ENCODE measurements at places on chromosomes 7 and 10.
A peak's percentile ranks its signal among the peaks of the same experiment; 100 is the strongest.

GRCh38 chr7:42922017-42922753 is 9.8 kb downstream of the PSMA2 start:
- no peak for DNase-seq

GRCh38 chr7:73894733-73895551 is 34.0 kb downstream of the TMEM270 start:
- no peak for DNase-seq

DNA sequence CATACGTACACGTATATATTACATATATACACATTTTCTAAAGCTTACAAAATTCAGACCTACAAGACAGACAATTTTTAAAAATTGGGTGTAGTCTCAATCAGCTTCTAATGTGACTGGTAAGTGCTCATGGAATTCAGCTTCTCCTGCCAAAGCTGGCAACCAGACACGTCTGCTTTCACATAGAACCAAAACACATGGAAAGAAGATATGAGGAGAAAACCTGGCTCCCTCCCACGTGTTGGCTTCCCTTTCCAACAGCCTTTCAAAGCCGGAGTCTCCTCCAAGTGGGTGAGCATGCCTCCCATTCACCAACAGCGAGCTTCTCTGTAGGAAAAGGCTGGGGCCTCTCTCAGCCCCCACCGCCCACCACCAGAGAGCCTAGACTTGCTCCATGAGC is 33.4 kb downstream of the CDCA7L start:
- DNase-seq = no peak

- DNase-seq = no peak
Observed at GRCh38 chr10:1085258-1085657, 29.1 kb downstream of the WDR37 start.

DNA sequence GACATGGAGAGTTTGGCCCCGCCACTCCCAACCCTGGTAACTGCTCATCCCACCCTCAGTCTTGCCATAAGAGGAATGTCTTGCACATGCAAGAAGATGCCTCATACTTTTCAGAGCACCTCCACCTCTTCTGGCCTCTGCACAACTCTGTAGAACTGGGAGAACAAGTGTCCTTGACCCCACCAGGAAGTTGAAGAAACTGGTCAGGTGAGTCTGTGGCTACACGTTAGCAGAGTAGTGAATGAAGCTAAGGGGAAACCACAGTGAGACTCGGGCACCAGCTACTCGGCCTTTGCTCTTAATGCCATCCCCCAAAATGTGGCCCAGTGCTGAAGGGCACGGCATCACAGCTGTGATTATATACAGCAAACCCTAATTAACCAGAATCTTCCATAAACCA is 110.1 kb downstream of the ARID5B start:
- DNase-seq = no peak

GRCh38 chr10:1128649-1129048 is 72.5 kb downstream of the WDR37 start:
- DNase-seq = no peak

- no peak for DNase-seq
Observed at GRCh38 chr7:158268816-158269535, 318.6 kb downstream of the PTPRN2 start.

- no peak for DNase-seq
Observed at GRCh38 chr7:103640031-103640779, 194.2 kb upstream of the SLC26A5 start.

DNA sequence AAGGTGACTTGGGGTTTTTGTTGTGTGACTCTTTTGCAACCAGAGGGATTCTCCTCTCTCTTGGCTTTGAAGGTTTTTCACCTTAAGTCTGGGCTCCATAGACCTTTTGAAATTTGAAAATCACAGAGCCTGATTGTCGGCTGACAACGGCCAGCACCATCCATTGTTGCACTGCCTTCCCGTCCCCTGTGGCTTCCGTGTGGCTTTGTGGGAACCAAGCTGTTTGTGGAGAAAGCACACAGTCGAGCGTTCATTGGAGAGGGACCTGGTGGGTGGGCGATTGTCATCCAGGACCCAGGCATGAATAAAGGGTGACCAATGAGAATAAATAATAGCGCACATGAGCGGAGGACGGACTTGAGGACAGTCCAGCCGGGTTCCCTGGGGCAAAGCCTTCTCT is 7.4 kb upstream of the RAMP3 start:
- no peak for DNase-seq

- DNase-seq = peak; percentile 78
Observed at GRCh38 chr10:95837783-95838182, 70.0 kb upstream of the CC2D2B start.

- peak; percentile 36 for DNase-seq
Observed at GRCh38 chr7:79287981-79288380, 165.5 kb downstream of the MAGI2 start.

DNA sequence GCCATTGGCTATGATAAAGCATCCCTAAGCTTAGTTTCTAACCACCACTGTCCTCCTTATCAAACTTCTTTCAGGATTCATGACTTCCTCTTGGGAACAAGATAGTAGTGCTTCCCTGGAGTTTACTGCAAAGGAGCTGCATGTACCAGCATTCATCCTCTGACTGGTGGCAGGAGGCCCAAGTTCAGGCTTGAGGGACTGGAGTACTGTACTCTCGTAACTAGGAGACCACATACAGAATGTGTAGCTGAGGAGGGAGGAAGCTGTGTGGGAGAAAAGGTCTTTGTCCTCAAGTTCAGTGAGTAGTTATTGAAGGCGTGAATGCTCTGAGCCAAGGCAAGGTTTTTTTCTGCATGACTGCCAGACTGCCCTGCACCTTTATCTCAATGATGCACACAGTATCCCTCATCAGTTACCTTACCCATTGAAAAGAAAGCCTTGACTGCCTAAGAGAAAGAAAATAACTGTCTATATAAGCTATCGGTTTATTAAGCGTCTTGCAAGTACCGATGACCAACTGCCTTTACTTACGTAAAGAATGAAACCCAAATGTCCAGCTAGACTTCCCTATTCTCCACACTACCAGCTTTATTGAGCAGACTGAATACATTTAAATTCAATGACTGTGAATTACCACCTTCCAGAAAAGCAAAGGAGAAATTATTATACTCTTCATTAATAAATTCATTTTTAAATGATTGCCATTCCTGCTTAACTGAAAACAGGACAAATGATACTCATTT is 12.8 kb downstream of the SCRN1 start:
- peak; percentile 77 for DNase-seq

- DNase-seq = peak; percentile 37
Observed at GRCh38 chr10:71314028-71314693, 4.9 kb upstream of the SLC29A3 start.

- DNase-seq = no peak
Observed at GRCh38 chr7:119256001-119256400, 1017.0 kb upstream of the KCND2 start.

DNA sequence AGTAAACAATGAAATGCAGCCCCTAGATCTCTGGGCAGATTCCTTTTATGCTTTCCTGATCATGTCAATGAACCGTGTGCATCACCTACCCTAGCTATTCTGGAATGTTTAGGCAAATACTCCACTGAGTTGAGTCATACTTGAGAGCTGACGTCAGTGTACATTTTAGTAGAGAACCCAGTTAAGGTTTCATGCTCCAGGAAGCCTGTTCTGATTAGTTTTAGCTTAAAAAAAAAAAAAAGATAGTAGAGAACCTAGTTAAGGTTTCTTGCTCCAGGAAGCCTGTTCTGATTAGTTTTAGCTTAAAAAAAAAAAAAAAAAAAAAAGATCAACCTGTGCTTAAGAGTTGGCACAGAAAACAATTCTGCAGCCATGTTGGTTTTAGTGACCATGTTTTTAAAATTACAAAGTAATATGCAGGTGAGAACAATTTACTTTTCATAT is 3.7 kb upstream of the MCU start:
- DNase-seq = no peak

DNA sequence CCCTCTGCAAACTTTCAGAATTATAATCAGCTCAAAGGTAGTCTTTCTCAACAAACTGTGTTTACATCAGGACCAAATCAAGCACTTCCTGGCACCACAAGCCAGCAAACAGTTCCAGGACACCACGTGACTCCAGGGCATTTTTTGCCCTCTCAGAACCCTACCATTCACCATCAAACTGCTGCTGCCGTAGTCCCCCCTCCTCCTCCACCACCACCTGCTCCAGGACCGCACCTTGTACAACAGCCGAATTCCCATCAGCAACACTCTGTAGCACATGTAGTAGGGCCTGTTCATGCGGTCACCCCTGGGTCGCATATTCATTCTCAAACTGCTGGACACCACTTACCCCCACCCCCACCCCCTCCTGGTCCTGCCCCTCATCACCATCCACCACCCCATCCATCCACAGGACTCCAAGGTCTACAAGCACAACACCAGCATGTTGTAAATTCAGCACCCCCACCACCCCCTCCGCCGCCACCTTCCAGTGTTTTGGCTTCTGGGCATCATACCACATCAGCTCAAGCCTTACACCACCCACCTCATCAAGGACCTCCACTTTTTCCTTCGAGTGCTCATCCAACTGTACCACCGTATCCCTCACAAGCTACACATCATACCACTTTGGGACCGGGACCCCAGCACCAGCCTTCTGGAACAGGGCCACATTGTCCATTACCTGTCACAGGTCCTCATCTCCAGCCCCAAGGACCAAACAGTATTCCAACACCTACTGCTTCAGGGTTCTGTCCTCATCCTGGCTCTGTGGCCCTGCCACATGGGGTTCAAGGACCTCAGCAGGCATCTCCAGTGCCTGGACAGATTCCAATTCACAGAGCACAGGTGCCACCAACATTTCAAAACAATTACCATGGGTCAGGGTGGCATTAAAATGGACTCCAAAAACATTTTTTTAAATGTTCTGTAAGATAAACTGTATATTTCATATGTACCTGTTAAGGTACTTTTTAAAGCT is 98.7 kb downstream of the KMT2E start:
- peak; percentile 57 for DNase-seq

GRCh38 chr7:128202287-128202957 is 38.7 kb upstream of the LEP start:
- DNase-seq = no peak

GRCh38 chr10:99236627-99237309 is 1.1 kb upstream of the HPSE2 start:
- no peak for DNase-seq

DNA sequence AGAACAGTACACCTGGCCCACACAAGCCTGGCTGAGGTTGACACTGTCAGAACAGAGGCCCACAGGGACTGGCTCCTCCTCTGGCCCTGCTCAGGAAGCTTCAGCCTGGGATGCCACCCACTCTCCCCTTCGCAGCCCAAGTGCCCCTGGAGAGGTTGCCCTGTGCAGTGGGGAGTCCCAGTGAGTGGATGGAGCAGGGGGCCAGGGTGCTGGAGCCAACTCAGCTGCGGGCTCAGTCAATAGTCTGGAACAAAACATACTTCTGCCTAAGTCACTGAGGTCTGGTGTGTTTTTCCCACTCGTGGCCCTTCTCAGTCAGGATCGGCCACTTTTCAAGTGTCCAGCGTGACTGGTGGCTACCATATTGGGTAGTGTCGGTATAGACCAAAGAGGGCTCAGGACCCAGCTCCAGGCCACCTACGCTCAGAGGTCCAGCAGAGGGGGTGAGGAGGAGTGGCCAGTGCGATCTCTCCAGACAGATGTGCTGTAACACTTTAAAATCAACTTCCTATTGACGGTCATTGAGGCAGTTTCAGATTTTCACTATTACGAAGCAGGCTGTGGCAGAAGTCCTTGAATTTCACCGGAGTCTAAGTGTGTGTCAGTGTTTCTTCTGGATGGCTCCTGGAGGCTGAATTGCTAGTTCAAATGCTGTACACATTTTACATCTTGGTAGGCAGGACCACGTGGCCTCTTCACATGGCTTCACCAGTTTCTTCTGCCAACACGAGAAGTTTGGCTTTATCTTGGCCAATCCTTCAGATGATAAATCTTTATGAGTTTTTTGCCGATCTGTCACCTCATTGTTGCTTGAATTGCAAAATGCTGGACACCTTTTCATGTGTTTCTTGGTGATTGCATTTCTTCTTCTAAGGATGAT is 994 bp upstream of the GCK start:
- DNase-seq = no peak

- no peak for DNase-seq
Observed at GRCh38 chr7:158074896-158075632, 512.6 kb downstream of the PTPRN2 start.

DNA sequence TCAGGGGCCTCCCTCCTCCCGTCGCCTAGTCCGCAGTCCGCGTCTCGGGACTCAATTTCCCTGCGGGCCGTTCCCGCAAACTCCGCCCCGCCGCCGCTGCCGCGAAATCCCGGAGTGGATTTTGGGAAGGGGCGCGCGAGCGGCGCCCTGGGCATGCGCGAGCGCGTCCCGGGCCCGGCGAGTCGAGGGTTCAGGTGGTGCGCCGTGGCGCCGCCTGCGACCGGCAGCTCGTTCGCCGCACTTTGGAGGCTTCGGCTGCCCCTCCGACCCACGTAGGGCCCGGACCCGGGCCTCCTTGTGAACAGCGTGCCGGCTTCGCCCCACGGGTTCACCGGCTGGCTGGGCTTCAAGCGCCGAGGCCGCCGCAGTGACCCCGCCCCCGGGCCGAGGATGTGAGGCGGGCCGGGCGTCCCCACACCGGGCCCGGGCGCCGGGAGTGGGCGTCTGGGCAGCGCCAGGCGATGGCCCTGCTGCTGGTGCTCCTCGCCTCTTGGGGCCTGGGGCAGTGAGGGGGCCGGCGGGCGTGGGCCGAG is at the start of gene PLEKHA8:
PLEKHA8 (plus strand) TSS at position 197 of the 533 bp plus-strand sequence. CDS start 351 bp downstream, outside the sequence.
- DNase-seq = no peak

DNA sequence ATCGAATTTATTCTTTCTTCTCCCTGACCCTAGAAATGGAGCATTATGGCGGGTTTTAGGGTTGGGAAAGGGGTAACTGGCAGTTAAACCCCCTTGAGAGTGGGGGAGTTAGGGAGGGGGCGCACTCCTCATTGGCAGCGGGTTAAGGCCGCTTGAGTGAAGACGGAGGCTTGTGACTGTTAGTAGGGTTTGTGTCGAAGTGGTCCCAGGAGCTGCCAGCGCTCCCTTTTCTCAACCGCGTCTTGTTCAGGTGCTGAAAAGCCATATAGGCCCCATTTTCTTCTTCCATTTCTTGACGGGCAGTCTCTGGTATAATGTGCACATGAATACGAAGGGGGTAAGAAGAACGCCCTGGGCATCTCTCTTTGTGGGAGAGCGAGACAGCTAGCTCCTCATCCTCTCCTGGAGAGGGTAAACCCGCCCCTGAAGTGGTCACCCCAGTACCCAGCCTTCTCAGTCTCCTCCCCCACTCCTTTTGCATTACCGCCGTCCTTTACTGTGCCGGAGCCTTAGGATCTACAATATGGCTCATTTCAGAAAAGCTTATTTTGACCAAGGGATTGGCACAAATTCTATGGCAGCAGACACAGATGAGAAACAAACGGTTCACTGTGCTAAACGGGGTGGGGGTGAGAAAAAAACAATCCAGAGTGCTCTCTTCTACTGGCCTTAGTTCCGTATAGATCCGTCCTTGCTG is 836 bp downstream of the KMT2E start:
- DNase-seq = peak; percentile 84

DNA sequence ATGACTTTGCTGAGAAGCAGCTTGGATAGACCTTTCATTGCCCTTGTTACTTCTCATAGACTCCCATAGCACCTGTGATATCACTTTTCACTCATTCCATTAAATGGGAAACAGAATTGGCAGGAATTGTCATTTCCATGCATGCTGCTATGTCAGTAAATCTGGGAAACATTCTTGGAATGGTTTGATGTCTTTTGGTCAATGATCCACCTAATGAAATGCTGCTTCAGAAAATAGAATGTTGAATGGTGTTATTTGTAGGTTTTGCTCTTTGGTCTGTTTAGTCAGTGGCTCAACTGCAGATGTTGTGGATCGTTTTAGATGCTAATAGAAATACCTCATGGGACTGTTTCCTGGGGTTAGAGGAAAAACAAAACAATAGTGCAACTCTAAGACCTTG is 127.8 kb downstream of the PLPP4 start:
- DNase-seq = no peak

Data from pons (tissue), 1 donor.